Choroid plexus epithelial cell (primary cell): ENCODE measurements at places on chromosomes 5 and 9.

DNA sequence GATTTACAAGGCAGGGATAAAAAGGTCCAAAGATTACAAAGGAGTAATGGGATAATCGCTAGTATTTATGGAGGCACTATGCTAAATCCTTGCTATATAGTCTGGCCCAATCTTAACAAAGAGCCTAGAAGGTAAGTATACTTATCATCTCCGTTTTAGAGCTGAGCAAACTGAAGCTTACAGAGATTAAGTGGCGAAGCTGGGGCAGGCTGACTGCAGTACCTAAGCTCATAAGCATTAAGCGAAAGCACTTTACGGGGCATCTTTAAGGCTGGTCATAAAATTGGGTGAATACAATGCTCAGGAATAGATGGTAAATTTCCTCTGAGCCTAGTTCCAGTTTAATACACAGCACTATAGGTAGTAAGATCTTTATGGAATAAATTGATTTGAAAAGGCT is 30.0 kb upstream of the ZNF366 start:
- DNase-seq, result no peak

- no peak for DNase-seq
These were observed 84.7 kb downstream of the CFAP95 start for GRCh38 chr9:69905286-69905685.

DNA sequence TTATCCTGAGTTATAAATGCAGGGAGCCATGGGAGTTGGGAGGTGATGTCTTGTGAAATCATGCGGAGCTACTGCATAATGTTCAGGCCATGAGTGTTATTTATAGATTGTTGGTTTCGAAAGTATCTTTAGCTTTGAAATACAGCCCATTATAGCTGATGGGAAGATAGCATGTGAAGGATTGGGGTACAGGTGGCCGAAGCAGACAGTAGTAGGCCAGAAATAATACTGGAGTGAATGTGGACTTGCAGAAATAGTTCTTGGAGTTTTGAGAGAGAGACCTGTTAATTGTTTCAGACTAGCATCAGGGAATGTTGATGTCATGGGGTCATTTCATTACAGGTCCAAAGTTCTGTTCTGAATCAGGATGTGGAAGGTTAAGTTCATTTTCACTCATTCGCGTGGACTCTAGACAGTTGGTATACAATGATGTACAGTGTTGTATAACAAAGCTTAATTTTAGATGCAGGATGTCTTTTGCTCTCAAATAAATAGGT is 3.8 kb downstream of the ATP6V1G1 start:
- peak; percentile 61 for DNase-seq

DNA sequence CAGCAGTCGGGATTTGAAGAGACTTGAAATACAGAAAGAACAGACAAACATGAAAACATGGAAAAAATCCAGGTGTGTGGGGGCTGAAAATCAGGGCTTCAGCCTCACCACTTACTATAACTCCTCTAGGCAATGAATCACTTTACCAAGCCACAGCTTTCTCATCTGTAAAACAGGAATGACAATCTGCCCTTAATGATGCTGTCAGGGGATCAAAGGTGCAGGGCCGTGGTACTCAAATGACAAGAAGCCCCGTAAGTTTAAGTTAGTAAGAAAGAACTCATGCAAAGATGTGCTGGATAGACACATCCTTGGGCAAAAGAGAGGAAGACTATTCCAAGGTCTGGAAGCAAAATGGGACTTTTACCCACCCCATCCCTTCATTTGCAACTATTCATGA is 34.7 kb downstream of the FBXW2 start:
- no peak for DNase-seq

DNA sequence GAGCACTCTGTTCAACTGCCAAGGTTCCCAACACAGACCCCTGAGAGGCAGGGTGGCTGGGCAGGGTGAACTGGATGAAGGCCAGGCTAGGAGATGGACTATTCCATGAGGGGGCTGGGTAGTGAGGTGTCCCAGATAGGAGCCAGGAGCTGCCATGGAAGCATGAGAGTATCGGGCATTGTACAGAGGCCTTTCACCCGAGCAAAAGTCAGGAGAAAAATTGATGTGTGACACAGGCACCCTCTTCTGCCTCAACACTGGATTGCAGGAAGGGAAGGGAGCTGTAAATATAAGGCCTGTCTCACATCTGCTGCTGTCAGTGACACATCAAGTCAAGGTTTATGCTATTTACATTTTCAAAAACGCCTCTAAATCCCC is 74.6 kb downstream of the UBAP1 start:
- DNase-seq, result peak; percentile 75

DNA sequence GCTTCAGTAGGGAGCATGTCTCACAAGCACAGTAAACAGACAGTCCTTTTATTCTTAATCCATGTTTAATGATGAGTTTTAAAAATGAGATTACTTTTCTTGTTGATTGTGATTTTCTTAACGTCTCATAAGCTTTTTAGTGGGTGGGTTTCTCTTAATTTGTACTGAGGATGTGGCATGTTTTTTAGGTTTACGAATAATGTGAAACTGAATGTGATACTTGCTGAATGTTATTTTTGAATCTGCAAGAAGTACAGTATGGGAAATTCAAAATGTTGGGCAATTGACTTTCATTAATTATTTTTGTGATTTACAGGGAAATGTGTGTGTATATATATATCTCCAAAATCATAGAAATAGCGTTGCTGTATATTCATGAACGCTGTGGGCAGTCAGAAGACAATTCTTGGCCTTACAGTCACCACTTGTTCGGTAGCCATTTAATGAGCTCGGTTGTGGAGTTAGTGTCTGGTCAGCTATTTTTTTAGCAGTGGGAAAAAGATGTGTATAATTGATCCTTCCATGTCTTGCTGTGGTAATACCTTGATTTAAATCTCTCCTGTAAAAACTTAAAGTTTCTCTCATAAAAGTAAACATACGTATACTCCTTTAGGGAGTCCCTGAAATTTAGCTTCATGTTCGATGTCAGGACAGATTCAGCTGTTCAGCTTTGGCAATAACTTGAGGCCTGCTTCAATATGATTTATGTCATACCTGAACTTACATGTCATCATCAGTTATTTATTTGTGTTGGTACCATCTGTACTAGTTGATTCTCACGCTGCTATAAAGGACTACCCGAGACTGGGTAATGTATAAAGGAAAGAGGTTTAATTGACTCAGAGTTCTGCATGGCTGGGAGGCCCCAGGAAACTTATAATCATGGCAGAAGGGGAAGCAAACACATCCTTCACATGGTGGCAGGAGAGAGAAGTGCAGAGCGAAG is 15.0 kb downstream of the ICE1 start:
- no peak for DNase-seq

GRCh38 chr5:176573564-176574296 is 24.6 kb downstream of the CDHR2 start:
- DNase-seq, result peak; percentile 51

GRCh38 chr5:173041881-173042762 is 14.0 kb upstream of the CREBRF start:
- DNase-seq, result no peak

DNA sequence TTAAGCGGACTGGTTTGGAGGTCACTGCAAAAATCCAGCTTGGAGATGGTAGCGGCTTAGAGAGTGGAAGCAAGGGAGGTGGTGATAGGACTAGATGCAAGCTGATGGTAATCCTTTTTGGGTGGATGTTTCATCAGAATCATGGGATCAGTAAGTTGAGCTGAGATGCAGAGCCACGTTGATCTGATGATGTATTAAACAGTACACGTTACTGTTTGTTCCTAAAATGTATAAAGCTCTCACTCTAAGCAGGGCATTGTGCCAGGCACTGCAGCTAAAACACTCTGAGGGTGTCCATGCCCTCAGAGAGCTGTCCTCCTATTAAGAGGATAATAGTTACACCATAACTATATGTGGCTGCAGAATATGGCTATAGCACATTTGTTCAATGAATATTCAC is 93.1 kb downstream of the JAKMIP2 start:
- peak; percentile 24 for DNase-seq

GRCh38 chr9:10700291-10700690 is 87.5 kb upstream of the PTPRD start:
- DNase-seq, result peak; percentile 5

GRCh38 chr5:37552770-37553719 is 173.9 kb downstream of the WDR70 start:
- DNase-seq, result peak; percentile 97

DNA sequence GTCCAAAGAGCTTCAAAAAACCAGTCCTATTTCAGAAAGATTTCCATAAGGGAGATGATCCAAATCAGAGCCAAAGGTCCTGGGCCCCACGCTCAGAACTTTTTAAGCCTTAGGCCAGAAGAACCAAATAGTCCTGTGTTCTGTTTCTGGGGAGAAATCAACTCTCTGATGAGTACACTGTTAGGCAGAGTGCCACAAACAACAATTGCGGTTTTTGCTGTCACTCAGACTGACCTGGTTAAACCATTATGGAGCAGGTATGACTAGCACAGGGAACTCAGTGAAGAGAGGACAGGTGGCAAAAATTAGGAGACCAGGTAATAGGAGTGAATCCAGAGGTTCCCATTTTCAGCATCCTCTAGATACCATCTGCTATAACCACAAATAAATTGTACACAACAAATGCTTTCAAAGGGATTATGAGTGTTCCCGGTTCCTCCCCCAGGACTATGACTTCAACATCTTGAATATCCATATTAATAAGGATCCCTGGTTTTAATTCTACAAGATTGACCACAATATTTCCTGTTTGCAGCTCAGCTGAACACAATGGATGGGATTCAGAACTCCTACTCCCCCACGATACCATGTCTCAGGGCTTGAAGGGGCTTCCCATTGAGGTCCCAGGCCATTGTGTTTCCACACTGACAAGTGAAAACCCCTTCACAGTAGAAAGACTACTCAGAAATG is 52.1 kb upstream of the FREM1 start:
- no peak for DNase-seq

- DNase-seq, result peak; percentile 68
These were observed 17.3 kb downstream of the CHD1 start for GRCh38 chr5:98911280-98912040.
